ENCODE measurements at places on chromosomes 5 and 9.

GRCh38 chr5:150473673-150474358 is 24.3 kb upstream of the RPS14 start:
- DNase-seq: peak; percentile 85

GRCh38 chr9:100213730-100214477 is 114.9 kb downstream of the INVS start:
- DNase-seq: no peak

- DNase-seq: no peak
These were observed 61.8 kb downstream of the ELL2 start for GRCh38 chr5:95899829-95900228.

GRCh38 chr5:68411161-68411560 is 195.6 kb downstream of the PIK3R1 start:
- DNase-seq: no peak

DNA sequence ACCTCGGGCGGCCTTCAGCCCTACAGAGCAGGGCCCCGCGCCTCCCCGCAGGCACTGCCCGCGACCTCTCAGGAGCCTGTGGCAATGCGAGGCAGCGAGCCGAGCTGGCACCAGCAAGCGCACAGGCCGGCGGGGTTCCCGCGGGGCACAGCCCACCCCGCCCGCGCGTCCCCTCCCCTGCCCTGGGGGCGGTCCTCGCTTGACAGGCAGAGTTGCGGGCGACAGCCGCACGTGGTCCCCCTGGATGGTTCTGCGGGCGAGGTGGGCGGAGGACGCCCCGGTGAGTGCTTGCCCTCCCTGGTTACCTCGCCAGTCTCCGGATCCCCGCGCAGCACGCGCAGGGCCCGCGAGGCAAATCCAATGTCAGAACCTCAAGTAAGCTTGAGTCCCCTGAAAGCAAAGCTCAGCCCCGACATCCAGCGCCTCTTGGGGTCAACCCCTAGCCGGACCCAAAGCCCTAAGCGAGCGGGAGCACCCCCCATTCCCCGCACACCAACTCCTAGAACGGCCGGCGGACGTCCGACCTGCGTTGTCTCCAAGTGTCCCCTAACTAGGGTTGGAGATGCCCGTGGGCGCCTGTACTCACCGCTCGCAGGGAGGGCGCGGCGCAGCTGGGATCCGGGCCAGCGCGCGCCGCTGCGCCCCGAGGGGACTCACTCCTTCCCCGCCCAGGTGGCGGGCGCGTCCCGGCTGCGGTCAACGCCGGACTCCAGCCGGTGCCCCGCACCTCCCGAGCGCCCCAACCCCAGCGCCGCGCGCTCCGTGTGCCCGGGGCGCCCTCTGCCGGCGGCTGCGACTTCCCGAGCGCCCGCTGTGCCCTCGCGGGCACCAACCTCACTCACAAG is at the start of gene DRD1:
TSS of gene DRD1 (minus strand) at position 123 of the 845 bp plus-strand sequence. CDS start 1,083 bp downstream, outside the sequence.
- peak; percentile 82 for DNase-seq

DNA sequence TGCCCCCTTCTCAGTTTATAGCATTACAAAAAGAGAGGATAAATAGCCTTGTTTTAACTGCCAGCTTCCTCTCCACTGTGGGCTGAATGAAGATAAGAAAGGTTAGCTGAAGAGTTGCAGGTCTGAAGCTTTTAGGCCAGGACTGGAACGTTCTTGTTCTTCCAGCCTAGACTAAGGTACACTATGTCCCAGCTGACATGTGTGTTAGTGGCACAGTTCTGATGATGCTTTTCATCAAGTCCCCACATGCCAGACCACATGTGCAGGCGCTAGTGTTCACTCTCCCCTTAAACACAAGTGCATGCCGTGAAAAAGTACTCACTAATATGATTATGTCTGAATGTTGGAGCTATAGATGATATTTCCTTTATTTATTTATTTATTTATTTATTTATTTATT is 40.7 kb downstream of the STXBP1 start:
- DNase-seq: no peak

GRCh38 chr9:88660611-88661010 is 125.6 kb downstream of the NXNL2 start:
- DNase-seq: no peak

- DNase-seq: no peak
These were observed 215.1 kb upstream of the DAPK1 start for GRCh38 chr9:87282538-87282937.

GRCh38 chr5:31008231-31008630 is 185.3 kb upstream of the CDH6 start:
- DNase-seq: no peak

GRCh38 chr9:130368631-130369103 is 76.1 kb upstream of the ASS1 start:
- no peak for DNase-seq

DNA sequence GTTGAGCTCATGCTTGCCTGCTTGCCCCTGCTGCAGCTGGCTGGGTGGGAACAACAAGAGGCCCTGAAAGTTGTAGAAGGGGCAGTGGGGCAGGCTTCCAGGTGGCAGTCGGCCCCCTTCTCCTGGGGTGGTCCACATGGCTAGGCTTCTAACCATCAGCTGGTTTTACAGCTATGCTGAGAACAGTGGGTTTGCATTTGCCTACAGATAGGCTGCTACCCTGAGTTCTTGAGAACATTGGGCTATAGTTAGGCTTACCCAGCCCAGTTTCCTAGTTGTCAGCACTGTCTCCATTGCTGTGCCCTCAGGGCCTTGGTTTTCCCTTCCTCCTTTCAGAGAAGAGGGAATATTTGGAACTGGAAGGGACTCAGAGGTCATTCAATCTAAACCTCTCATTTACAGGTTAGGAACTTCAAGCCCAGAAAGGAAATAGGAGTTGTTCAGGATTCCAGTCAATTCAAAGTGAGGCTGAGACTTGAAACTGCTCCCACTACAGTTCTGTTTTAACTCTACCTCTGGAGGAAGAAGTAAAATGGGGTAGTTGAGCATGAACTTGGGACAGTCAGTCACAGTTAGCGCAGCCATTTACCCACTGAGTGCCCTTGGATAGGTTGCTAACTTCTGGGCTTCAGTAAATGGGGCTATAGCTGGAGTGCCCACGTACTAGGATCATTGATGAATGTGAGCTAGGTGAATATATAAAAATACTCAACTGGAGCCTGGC is 11.5 kb downstream of the LARP1 start:
- no peak for DNase-seq

GRCh38 chr5:10478436-10478835 is 36.8 kb downstream of the ROPN1L start:
- DNase-seq: no peak

- no peak for DNase-seq
These were observed 134.3 kb downstream of the PPP2R2B start for GRCh38 chr5:146744068-146744745.

DNA sequence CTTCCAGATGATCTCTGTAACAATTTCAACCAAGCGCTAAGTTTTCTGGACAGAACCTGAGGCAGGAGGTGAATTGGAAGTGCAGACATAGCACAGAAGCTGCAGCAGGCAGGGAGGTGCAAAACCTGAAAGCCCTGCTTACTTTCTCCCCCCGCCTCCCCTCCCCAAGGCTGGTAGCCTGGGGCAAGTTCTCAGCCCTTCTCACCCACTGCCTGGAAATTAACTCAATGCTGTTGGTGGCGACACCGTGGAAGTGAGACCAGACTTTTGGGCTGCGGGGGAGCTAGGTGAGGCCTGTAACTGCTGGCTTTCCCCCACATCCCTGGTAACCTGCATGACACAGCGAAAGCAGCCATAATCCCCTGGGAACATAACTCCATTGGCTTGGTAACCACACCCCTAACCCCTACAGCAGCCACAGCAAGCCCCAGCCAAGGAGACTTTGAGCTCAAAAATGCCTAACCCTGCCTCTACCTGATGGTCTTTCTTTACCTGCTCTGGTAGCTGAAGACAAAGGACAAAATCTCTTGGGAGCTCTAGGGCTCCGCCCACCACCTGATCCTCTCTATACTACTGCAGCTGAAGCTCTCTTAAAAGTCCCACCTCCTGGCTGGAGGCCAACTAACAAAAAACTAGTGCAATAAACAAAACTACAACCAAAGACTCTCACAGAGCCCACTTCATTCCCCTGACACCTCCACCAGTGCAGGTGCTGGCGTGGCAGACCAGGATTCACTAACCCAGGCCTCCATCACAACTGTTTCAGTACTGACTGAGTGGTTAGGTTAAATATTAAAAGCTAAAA is 11.9 kb upstream of the OR13C8 start:
- DNase-seq: peak; percentile 12

GRCh38 chr5:6712142-6712576 is 1.1 kb upstream of the TENT4A start:
- no peak for DNase-seq

DNA sequence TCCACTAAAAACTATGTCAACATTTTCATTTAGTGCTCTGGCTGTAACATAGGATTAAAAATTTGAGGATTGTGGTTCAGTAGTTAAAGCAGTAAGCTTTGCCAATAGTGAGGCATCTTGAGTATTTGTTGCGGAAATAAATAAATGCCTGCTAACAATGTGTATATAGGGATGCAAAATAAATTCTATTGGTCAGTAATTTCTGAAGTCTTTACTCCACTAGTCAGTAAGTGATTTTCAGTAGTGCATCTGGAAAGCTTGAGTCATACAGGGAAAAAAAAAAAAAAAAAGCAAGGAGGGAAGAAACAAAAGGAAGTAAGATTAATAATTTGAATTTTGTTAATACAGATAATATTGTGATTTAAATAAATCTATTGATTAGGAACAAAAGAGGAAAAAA is 21.0 kb downstream of the NIPBL start:
- DNase-seq: no peak

Measured in T47D (cell line).